Erythroblast (primary cell): ENCODE measurements at places on chromosomes 6 and 20.

- DNase-seq = no peak
Measured at GRCh38 chr20:46077642-46078305, 12.0 kb downstream of the NCOA5 start.

- no peak for DNase-seq
Measured at GRCh38 chr6:137402143-137402680, 92.0 kb downstream of the OLIG3 start.

DNA sequence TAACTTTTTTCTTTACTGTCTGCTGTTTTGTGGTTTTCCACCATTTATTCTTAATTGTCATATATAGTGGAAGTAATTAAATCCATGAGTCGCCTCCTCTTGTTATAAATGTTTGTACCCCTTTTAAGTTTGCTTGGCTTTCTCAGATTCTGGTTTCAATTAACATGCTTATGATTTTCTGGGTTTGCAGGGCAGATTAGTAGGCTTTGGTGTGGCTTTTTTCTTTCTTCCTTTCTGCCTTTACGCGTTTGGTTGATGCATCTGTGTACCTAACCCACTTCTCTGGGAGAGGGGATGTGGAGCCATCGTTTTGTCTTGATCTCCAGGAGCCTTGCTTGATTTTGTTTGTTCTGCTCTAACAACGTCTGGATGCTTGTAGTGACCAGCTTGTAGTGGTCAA lies 100.4 kb downstream of the JARID2 start:
- no peak for DNase-seq

- no peak for DNase-seq
Measured at GRCh38 chr6:51129043-51129442, 310.4 kb downstream of the TFAP2B start.

DNA sequence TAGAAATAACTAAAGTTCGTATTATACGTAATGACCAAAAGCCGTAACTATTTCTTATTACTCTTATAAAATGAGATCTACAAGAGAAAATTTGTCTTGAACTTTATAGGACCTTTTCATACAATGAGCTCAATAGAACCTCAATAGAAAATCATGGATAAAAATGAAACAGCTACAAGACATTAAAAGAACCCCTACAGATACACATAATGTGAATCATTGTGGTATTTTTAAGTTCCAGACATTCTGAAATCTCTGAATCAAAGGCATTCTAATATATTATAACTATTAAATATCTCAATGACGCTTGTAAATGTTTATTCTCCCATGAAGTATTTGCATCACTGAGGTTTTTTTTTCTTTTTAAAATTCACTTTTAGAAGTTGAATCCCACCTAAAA lies 22.2 kb upstream of the POU3F2 start:
- DNase-seq = no peak

DNA sequence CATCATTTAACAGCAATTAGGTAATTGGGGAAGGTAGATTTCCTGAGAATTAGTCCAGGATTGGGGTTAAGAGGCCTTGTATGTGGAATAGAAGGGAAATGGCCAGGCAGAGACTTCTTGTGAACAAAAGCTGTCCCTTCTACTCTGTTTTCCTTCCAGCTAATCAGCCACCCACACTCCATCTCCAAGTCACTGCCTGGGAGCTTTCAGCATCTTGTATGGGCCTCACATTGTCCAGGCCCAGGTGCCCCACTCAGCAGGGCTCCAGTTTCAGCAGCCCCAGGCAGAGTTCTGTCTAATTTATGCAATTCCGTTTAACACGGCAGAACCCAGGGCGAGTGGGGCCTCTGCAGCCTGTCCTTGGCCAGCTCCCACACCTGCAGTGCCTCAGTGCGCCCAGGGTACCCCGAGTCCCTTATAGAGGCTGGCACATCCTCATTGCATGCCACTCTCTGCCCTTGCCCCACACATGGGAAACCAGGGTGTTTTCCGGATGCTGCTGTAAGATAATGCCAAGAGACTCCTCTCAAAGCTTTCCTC lies 113.0 kb downstream of the EDN3 start:
- no peak for DNase-seq

DNA sequence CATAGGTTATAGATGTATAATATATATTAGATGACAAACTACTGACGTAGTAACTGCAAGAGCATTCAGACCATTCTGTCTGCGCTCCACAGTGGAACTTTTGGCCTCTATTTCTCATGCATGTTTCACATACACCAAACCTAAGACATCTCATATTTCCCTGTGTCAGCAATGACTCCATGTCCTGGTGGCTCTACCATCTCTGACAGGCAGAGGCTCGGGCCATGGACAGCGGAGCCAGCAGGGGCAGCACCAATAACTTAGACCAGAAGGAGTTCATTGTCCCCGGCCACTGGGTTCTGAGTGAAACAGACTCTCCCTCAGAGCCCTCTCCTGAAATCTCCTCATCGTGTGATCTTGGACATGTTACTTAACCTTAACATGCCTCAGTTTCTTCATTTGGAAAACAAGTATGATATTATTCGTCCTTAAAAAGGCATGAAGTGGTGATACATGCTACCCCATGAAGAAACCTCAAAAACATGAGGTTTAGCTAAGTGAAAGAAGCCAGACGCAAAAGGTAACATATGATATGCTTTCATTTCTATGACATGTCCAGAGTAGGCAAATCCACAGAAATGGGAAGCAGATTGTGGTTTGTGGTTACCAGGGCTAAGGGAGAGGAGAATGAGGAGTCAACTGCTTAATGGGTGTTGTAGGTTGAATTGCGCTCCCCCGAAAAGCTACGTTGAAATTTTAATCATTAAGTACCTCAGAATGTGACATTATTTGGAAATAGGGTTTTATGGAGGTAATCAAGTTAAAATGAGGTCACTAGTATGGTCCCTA lies 564.0 kb upstream of the JARID2 start:
- no peak for DNase-seq

- DNase-seq = no peak
Measured at GRCh38 chr6:391559-392440, at the start of gene IRF4. TSS of gene IRF4 (plus strand) at chr6:391752. CDS start at chr6:393153, 1,401 bp downstream.
